CD14-positive monocyte (primary cell): ENCODE measurements at places on chromosomes 16 and 17. TPM values are rescaled to one million over a fixed set of nuclear protein-coding genes. Genes with fewer than 3 reads are reported as not detected.

The PLLP gene
- polyA plus RNA-seq = 0.52 TPM

The DNAAF8 gene
- 0.04 and 0.47 TPM in 2 replicates for polyA plus RNA-seq

The ERBB2 gene
- not detected for polyA plus RNA-seq

The STX1B gene
- polyA plus RNA-seq = not detected

The ACAP1 gene
- polyA plus RNA-seq = 32.1 TPM

The FAM171A2 gene
- polyA plus RNA-seq = not detected

The GRB2 gene
- 262 TPM for polyA plus RNA-seq

The CALB2 gene
- polyA plus RNA-seq = not detected

GRCh38 chr17:7144213-7144612 lies 29.6 kb upstream of the ASGR2 start:
- no peaks in the 10 kb centered on the region for H3K27me3 ChIP-seq
- H3K4me3 ChIP-seq = no peak overlapping the region
- H3K4me1 ChIP-seq = peaks cover 23% of the 10 kb centered on the region
- DNase-seq = no peak
- peaks cover 42% of the 10 kb centered on the region for H3K36me3 ChIP-seq

DNA sequence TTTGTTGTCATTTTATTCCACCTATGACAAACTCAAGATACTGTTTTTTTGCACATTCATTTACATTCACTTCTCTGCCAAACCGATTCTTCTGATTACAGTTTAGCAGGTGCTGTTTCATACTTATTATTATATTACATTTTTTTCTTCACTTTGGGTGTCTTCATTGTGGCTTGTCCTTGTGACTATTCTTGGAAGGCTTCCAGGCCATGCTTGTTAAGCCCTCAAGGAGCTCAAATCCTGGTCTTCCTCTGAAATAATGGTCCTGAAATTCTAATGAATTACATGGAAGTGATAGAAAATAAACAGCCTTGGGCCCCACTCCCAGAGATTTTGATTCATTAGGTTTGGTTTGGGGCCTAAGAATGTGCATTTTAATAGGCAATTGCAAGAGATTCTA lies 1.4 kb downstream of the KRTAP2-4 start:
- no peaks in the 10 kb centered on the region for H3K4me1 ChIP-seq
- no peak overlapping the region for H3K4me3 ChIP-seq
- H3K36me3 ChIP-seq = no peaks in the 10 kb centered on the region
- H3K27ac ChIP-seq = no peak overlapping the region
- no peak for DNase-seq

GRCh38 chr16:22621586-22622155 lies 111.0 kb downstream of the NPIPB5 start:
- peaks cover 12% of the 10 kb centered on the region for H3K27me3 ChIP-seq
- DNase-seq = no peak
- peaks cover 5% of the 10 kb centered on the region for H3K4me1 ChIP-seq
- no peaks in the 10 kb centered on the region for H3K36me3 ChIP-seq
- no peak overlapping the region for H3K4me3 ChIP-seq

DNA sequence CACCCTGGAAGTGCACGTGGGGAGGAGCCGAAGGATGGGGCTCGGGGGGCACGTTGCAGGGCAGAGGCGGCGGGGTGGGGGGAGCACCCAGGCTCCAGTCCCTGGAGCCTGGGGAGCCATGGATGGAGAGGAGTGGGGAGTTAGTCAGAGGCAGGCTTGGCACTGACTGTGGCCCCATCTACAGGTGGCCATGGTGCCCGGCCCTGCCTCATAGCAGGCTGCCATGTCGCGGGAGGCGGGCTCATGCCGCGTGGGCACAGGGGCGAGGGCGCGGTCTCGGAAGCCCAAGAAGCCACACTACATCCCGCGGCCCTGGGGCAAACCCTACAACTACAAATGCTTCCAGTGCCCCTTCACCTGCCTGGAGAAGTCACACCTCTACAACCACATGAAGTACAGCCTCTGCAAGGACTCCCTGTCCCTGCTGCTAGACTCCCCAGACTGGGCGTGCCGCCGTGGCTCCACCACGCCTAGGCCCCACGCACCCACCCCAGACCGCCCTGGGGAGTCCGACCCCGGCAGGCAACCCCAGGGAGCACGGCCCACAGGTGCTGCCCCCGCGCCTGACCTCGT lies 3.0 kb downstream of the PRR35 start:
- no peak overlapping the region for H3K27ac ChIP-seq
- H3K36me3 ChIP-seq = no peaks in the 10 kb centered on the region
- peaks cover 11% of the 10 kb centered on the region for H3K4me1 ChIP-seq
- peaks cover 7% of the 10 kb centered on the region for H3K27me3 ChIP-seq
- no peak for DNase-seq

DNA sequence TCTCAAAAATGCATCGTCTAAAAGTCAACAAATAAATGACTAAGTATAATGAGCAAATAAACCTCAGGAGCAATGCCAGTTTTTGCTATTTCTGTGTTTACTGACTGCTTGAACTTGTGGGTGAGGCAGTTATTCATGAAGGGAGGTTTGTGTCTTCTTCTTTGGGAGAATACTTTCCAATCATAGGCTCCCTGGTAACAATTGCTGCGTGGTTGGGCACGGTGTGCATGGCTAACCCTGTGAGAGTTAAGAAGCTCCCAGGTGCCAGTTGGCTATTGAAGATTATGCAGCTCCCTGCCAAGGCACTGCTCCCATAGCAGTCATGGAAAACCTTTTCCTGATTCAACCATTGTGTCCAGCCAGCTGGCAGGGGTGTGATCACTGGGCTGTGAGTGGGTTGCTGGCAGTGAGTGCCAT lies 775.9 kb upstream of the GOT2 start:
- no peaks in the 10 kb centered on the region for H3K27me3 ChIP-seq
- H3K4me1 ChIP-seq = no peaks in the 10 kb centered on the region
- H3K4me3 ChIP-seq = no peak overlapping the region
- H3K36me3 ChIP-seq = no peaks in the 10 kb centered on the region
- no peak for DNase-seq
- H3K27ac ChIP-seq = no peak overlapping the region

DNA sequence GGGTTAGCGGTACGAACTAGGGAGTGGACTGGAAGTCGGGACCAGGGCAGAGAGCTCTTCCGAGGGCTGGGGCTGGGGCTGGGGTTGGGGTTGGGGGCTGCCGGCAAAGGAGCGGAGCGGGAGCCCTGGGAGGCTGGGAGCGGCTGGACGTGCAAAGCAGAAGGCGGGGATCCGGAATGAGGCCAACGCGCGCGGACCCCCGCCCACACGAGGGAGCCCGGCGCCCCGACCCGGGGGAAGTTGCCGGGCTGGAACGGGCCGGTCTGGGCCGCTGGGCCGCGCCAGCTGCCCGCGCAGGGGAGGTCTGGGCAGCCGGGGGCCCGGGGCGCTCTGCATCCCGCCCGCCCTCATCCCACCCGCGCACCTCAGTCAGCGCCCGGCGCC lies 323 bp downstream of the ST3GAL2 start:
- H3K4me1 ChIP-seq = peaks cover 28% of the 10 kb centered on the region
- no peak for DNase-seq
- no peaks in the 10 kb centered on the region for H3K27me3 ChIP-seq
- peak overlapping the region; percentile 73 for H3K27ac ChIP-seq
- H3K4me3 ChIP-seq = peak overlapping the region; percentile 96
- peaks cover 7% of the 10 kb centered on the region for H3K36me3 ChIP-seq

GRCh38 chr17:69954241-69954925 lies 120.6 kb upstream of the KCNJ16 start:
- no peaks in the 10 kb centered on the region for H3K36me3 ChIP-seq
- H3K27me3 ChIP-seq = no peaks in the 10 kb centered on the region
- H3K27ac ChIP-seq = no peak overlapping the region
- no peak overlapping the region for H3K4me3 ChIP-seq

DNA sequence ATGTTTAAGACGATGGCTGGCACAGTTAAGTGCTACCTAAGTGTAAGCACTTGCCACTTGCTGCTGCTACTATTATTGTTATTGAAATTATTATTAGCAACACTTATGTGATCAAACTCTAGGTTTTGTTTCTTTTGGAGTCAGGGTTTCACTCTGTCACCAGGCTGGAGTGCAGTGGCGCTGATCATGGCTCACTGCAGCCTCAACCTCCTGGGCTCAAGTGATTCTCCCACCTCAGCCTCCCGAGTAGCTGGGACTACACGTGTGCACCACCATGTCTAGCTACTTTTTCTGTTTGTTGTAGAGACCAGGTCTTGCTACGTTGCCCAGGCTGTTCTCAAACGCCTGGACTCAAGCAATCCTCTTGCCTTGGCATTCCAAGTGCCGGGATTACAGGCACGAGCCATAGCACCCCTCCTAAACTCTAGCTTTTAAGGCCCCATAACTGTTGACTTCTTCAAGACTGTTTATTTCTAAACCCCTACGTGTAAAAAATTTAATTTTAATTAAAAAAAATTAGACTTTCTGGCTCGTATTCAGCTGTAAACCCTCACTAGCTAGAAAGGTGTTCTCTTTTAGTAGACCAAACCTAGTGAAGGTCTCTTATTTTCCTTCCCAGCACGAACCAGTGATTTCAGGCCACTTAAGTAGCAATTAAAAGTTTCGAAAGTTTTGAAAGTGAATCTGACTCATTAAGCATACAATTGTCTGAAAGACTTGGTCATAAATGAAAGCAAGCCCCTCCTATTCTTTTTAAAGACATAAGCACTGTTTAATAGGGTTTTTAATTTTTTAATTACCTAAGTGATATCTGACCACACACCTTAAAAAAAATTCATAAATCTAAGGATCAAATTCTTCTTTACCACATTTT lies 11.7 kb upstream of the SCNN1B start:
- no peak overlapping the region for H3K27ac ChIP-seq
- no peaks in the 10 kb centered on the region for H3K27me3 ChIP-seq
- H3K36me3 ChIP-seq = no peaks in the 10 kb centered on the region
- no peak for DNase-seq

DNA sequence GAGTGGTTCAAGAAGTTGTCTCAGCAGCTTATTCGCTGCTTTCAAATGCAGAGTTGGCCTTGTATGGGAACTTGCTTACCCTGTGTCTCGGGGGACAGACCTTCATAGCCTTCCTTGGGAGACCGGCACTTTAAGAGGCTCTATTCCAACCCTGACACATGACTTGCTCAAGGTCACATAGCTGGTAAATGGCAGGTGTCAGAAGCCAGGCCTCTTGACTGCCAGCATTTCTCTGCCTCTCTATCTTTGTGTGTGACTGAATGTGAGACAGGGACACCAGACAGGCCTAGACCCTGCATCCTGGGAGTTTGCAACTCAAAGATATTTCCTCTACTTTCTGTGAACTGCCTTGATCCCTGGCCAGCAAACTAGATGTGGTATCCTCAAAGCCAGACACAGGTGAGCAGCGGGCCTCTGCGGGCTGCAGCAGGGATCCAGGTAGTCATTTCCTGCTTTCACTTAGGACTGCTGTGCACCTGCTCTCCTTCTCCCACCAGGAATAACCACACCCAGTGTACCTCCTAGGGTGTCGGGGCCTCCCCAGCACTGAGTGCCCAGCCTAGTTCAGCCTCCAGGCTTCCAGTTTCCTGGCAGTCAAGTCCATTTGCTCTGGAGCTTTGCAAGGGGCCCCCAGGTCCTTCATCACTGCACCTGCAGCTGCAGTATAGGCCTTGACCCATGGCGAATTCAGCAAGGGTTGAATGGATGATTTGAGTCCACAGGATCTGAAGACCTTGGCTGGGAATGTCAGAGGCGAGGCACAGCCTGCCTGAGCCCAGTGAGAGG lies 116.6 kb upstream of the TNRC6C start:
- DNase-seq = no peak
- H3K27me3 ChIP-seq = no peaks in the 10 kb centered on the region
- no peaks in the 10 kb centered on the region for H3K36me3 ChIP-seq
- no peak overlapping the region for H3K4me3 ChIP-seq
- no peak overlapping the region for H3K27ac ChIP-seq

DNA sequence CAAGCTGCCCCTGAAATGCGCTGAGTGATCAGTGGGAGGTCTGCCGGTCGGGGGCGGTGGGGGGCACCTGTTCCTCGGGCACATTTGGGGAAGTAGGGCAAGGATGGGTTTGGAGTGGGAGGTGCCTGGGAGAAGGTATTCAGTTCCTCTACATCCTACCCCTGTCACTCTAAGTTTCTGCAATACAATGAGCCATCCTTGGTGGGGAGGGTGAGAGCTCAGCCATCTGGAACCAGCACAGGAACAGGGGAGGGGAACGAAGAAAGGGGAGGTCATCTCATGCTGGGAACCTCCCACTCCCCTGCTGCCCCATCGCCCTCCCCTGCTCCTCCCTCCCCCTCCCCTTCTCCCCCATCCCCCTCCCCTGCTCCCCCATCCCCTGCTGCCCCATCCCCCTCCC lies 4.2 kb downstream of the DPH1 start:
- H3K27me3 ChIP-seq = peaks cover 6% of the 10 kb centered on the region
- no peak overlapping the region for H3K4me3 ChIP-seq
- no peak overlapping the region for H3K27ac ChIP-seq
- peaks cover 15% of the 10 kb centered on the region for H3K4me1 ChIP-seq
- no peak for DNase-seq

DNA sequence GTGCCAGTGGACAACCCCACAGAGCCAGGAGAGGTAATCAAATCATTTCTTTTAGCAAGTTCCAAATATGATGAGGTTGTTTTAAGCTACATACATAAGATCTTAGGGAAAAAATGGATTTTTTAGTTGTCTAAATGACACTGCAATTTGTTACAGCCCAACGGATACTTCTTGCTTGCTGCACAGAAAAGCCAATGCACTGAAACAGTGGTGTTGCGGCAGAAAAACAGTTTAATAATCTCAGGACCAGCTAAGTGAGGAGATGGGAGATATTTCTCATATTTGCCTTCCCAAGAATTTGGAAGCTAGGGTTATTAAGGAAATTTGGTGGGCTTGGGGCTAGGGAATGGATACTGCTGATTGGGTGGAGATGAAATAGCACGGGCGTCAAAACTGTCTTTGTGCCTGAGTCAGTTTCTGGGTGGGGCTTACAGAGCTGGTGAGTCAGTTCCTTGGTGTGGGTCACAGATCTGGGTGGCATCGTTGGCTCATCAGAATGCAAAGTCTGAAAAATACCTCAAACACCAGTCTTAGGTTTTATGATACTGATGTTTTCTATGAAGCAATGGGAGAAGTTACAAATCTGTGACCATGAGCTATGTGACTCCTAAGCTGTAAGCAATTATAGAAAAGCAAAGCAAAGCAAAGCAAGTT lies 255.4 kb downstream of the IRX3 start:
- H3K27ac ChIP-seq = no peak overlapping the region
- H3K4me1 ChIP-seq = no peaks in the 10 kb centered on the region
- H3K36me3 ChIP-seq = no peaks in the 10 kb centered on the region
- no peak for DNase-seq
- no peaks in the 10 kb centered on the region for H3K27me3 ChIP-seq
- H3K4me3 ChIP-seq = no peak overlapping the region

GRCh38 chr16:73387979-73388378 lies 340.1 kb upstream of the ZFHX3 start:
- DNase-seq = no peak
- no peaks in the 10 kb centered on the region for H3K27me3 ChIP-seq
- no peak overlapping the region for H3K27ac ChIP-seq
- H3K4me1 ChIP-seq = no peaks in the 10 kb centered on the region
- no peak overlapping the region for H3K4me3 ChIP-seq

- no peak for DNase-seq
- H3K4me1 ChIP-seq = no peaks in the 10 kb centered on the region
- peaks cover 27% of the 10 kb centered on the region for H3K36me3 ChIP-seq
- no peak overlapping the region for H3K4me3 ChIP-seq
Measured at GRCh38 chr17:9484789-9485188, 90.8 kb downstream of the STX8 start.

GRCh38 chr17:15744074-15744676 lies 12.1 kb downstream of the TBC1D26 start:
- no peak overlapping the region for H3K4me3 ChIP-seq
- no peak overlapping the region for H3K27ac ChIP-seq
- no peaks in the 10 kb centered on the region for H3K27me3 ChIP-seq

- peaks cover 7% of the 10 kb centered on the region for H3K4me1 ChIP-seq
- no peak overlapping the region for H3K27ac ChIP-seq
- peak overlapping the region; percentile 88 for H3K4me3 ChIP-seq
- DNase-seq = no peak
- H3K36me3 ChIP-seq = no peaks in the 10 kb centered on the region
Measured at GRCh38 chr17:8746501-8747236, 2.0 kb upstream of the CCDC42 start.
